ENCODE measurements at places on chromosomes 5 and 9.

GRCh38 chr5:84602371-84602771 lies 217.7 kb upstream of the EDIL3 start:
- no peak for DNase-seq

GRCh38 chr5:173592050-173592669 lies 24.3 kb downstream of the BOD1 start:
- DNase-seq: no peak

DNA sequence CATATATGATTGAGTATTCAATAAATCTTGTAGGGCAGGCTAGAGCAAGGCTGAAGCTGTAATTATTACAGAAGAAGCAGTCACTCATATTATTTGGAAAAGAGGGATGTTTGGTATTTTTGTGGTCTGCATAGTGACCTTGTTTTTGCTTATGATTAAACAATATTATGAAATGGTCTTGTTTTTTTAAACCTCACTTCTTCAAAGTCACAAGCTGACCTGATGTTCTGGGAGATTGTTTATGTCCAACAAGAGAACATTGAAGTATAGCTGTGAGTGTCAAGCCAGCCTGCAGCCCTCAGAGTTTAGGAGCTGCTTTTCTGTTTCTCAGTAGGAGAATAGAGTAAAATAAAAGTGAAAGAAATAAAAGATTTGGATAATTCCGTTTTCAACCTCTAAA lies 342.2 kb downstream of the LRRC70 start:
- no peak for DNase-seq

DNA sequence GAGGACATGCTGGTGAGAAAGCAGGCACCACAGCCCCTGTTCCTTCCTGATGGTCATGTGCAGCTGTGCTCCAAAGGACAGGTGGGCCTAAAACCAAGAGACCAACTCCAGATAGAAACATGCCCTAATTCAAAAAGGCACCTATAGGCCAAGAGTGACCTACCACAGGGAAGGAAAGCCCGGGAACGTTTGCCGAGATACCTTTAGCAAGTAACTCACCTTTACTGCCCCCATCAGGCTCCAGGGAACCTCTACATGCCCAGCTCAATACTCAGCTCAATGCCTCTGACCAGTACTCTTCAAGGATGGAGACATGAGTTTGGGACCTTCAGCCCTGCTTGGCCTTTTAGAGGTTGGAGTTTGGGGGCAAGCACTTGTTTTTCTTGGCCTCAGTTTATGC lies 172.8 kb upstream of the FSTL4 start:
- no peak for DNase-seq

GRCh38 chr5:127893232-127893631 lies 190.0 kb downstream of the CCDC192 start:
- DNase-seq: no peak

- no peak for DNase-seq
Observed at GRCh38 chr5:73363911-73364730, 84.5 kb downstream of the FOXD1 start.

DNA sequence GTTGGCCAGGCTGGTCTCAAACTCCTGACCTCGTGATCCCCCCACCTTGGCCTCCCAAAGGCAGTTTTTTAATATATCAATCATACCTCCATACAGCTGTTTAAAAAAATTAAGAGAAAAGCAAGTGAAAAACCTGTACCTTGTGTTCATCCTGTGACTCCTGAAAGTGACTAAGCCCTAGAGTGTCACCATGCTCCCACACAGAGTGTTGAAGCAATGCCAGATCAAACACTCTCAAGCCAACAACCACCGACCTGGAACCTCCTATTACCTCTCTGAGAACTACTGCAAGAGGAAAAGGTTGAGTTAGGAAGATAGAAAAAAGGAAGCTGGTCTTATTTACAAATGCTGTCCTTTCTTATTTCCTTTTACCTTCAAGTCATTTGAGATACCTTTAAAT lies 123.5 kb downstream of the RASEF start:
- no peak for DNase-seq

DNA sequence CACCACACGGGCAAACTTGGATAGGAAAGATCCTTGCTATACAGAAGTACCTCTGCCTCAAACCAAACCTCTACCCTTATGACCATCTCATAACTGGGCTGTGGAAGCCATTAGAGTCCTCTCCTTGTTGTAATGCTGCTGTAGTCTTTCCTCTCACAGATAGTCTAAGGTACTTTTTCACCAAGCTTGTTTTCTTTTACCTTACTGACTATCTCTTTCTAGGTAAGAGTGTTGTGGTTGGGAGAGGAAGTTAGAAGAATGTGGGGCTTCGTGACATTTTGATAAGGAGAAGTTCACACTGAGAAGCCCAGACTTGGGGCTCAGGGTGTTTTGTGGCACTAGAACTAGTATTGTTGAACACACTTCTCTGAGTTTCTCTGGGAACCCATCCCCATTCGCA lies 8.9 kb downstream of the CFAP95 start:
- no peak for DNase-seq

GRCh38 chr9:96115836-96116235 lies 186.1 kb downstream of the HSD17B3 start:
- DNase-seq: peak; percentile 50

GRCh38 chr9:85248514-85249312 lies 493.0 kb downstream of the AGTPBP1 start:
- no peak for DNase-seq

GRCh38 chr5:179806250-179807048 lies at the start of gene MGAT4B:
TSS of gene MGAT4B (minus strand) at chr5:179806866. CDS start at chr5:179806583, 283 bp downstream.
- DNase-seq: peak; percentile 60

GRCh38 chr9:109488791-109489492 lies 9.2 kb downstream of the PTPN3 start:
- DNase-seq: no peak

- no peak for DNase-seq
Observed at GRCh38 chr5:84260939-84261338, 123.7 kb downstream of the EDIL3 start.

- DNase-seq: no peak
Observed at GRCh38 chr9:82894961-82895821, 167.8 kb downstream of the RASEF start.

- DNase-seq: peak; percentile 50
Observed at GRCh38 chr9:75903785-75904360, 13.4 kb downstream of the PCSK5 start.

DNA sequence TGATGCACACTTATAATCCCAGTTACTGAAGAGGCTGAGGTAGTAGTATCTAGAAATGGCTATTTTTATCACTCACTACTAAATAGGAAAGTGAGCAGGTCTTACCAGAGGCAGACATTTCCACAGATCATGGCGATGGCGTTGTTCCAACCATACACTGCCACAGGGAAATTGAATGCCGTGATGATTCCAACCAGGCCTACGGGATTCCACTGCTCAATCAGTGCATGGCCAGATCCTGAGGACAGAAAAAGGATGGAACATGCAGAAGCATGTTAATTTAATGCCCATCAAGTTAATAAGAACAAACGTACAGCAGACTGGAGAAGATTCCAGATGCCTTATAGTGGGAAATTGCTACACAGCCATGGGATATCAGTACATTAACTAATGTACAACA lies 18.0 kb downstream of the ALDH7A1 start:
- DNase-seq: no peak

All from SJSA1 (cell line).